ENCODE measurements at places on chromosomes 4 and X.

DNA sequence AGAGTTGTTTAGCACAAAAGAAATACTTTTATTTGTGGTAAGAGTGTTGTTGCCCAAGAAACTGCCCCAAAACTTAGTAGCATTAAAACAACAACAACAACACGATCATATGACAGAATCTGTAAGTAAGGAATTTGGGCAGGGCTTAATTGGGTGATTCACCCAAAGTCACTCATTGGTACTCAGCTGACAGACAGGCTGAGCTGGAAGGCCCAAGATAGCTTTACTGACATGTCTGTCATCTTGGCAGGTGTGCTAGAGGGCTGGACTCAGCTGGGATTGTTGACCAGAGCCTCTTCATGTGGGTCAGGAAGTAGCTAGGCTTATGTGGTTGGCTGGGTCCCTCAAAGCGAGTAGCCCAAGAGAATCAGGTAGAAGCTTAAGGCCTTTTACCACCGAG is 52.3 kb downstream of the KIAA0232 start:
- DNase-seq: no peak

DNA sequence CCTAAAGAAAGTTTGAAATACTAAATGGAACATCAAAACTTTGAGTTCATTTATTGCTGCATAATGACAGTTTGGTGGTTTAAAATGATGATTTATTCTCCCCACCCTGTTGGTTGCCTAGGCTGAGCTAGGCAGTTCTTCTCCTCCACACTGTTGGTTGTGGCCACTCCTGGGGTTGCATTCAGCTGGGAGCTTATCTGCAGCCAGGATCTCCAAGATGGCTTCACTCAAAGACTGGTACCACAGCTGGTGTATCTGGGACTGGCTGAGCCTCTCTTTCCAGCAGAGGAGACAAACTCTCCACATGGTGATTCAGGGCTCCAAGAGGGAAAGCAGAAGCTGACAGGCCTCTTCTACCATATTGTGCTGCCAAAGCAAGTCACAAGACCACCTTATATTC is 33.1 kb downstream of the MSL3 start:
- no peak for DNase-seq

DNA sequence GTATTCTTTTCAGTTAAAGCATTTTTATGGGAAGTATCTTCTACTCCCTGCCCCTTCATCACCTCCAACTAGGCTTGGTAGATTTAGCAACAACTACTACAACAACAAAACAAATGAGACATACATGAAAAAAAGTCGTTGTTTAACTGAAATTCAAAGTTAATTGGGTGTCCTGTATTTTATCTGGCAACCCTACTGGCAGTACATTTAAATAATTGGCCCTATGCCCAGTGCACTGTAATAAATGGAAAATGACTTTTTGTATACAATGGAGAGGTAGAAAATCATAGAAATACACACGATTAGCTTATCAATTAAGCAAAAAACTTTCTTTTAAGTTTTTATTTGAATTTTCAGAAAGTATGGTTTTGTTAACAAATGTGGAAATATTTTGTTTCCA is 21.4 kb upstream of the CLGN start:
- no peak for DNase-seq

DNA sequence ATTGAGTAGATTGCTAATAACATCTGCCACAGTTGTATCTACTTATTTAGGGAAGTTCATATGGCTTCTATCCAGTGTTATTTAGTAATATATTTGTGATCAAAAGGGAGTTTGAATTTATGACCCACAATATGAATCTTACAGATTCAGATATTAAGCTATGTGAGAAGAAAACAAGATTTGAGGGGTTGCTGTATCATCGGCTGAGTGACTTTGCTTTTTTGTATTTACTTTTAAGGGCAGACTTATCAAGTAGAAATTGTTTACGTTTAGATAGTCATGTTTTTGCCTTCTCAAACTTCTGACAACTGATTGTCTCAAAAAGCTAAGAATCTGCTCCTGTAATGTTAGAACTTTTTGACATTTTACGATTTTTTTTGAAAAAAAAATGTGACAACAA is 17.2 kb upstream of the DCK start:
- DNase-seq: no peak

- no peak for DNase-seq
Measured at GRCh38 chrX:106696502-106696901, 30.0 kb upstream of the RNF128 start.

GRCh38 chrX:275967-276580 is 5.1 kb upstream of the PLCXD1 start:
- DNase-seq: peak; percentile 14
